ENCODE measurements at places on chromosomes 4 and X.

DNA sequence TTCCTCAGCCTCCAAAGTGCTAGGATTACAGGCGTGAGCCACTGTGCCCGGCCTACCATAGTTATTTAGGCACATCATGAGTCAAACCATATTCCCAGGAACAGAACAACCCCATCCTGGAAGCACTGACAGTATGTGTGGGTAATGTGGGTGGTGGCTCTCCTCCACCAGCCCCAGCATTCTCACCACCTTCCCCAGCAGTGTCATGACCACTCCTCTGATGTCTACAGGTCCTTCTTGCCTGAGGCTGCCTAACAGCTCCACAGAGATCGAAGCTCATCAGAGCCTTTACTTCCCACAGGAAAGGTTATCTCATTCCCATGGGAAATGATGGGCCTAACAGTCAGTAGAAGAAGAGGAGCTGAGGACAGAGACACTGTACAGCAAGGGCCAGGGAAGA, 129.5 kb upstream of the GPC4 start:
- DNase-seq: no peak

DNA sequence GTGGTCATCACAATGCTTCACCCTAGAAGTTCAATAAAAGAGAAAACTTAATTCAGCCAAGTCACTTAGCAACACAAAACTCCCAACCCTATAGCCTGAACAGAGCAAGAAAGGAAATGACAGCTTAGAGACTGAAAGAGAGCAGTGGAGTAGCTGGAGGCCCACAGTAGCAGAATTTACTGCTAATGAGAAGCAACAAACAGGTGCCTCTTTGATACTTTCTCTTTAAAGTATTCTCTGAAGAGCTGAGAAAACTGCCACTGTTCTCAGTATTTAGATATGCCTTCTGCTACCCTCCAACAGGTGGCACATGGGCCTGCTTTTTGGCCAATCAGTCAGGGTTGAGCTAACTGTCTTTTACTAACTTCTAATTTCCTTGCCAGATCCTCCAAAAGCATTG, 240.0 kb downstream of the GPC3 start:
- DNase-seq: no peak

GRCh38 chr4:115233600-115233999, 120.2 kb upstream of the NDST4 start:
- DNase-seq: no peak

- DNase-seq: no peak
Measured at GRCh38 chrX:42770566-42770965, 7.4 kb downstream of the PPP1R2C start.

GRCh38 chr4:84944947-84945346, 21.5 kb downstream of the WDFY3 start:
- DNase-seq: no peak
